Activated CD4-positive, alpha-beta T cell treated with anti-CD3 and anti-CD28 coated beads, Interleukin-2, amount 10 ng/mL, durations not matched to agents 7 days and 5 days (primary cell): ENCODE measurements at places on chromosomes 5 and 9.

DNA sequence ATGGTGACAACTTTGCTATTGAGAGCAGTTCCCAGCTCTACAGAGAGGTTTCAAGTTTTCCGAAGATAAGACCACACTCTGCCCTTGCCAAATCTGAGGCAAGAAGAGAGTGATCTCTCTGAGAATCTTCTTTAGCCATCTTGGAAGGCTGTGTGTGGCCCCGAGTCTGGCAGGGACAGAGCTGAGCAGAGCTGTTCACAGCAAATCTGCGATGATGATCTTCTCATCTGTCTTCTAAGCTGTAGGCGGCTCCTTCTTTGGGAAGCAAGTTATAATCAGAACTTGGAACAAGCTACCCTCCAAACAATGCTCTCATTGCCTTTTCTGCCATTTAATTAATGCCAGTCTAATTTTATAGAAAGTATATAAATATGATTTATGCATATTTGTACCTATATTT is 379.0 kb upstream of the MEF2C start:
- no peak for DNase-seq

DNA sequence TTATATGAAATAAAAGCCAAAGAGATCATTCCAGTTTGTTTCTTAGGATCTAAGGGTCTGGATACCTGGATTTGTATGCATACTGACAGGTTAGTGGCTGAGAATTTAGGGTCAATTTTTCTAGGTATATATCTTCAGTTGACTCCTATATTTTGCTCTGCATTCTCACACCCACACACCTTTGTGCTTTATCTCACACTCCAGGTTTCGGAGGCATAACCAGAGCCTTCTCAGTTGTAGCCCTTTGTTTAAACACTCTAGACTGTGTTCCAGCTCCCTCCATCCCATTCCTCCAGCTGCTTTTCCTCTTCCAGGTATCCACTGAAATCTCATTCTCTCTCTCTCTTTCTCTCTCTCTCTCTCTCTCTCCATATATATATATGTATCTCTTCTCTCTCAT is 10.6 kb upstream of the MOCS2 start:
- DNase-seq: no peak

GRCh38 chr9:3464033-3464638 is 61.7 kb downstream of the RFX3 start:
- no peak for DNase-seq

GRCh38 chr9:2838371-2839000 is 5.4 kb downstream of the PUM3 start:
- DNase-seq: no peak

DNA sequence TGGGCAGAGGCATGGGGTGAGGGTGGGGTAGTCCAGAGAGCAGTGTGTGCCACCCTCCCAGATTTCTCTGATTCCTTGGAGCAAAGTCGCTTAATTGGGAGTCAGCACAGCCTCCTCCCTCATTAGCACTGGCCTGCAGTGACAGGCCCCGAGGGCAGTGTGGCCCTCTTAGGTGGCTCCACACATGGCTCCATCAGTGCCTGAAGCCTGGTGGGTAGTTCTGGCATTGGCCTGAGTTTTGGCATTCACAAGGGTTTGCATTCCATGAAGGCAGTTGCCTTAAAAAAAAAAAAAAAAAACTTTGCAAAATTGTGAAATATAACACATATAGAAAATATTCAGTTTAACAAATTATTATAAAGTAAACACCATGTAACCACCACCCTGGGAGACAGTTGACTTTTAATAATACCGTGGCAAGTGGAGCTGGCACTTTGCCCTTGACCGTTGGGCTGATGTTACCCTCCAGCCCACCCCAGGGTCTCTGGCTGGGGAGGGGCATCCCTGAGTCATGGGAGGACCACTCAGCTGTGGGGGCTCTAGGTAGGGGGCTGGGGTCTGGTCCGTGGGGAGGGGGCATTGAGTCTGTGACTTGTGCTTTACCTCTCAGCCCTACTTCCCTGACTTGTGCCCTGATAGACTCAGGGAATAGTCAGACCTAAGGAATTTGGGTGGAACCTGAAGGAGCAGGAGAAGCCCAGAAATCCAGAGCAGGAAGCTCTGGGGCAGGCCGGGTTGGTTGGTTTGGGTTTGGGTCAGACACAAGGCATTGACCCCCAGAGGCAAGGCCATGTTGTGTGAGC is 51.3 kb upstream of the PITX1 start:
- DNase-seq: no peak

DNA sequence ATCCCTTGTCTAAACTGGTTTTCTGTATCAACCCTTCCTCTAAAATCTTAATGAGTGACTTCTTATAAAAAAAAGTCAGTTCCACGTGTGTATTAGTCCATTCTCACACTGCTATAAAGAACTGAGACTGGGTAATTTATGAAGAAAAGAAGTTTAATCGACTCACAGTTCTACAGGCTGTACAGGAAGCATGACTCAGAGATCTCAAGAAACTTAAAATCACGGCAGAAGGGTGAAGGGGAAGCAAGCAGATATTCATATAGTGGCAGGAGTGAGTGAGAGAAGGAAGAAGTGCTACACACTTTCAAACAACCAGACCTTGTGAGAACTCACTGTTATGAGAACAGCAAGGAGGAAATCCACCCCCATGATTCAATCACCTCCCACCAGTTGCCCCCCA is 307.8 kb upstream of the ARRDC3 start:
- DNase-seq: no peak

GRCh38 chr5:170638051-170638450 is 134.2 kb downstream of the KCNIP1 start:
- no peak for DNase-seq

- DNase-seq: no peak
Observed at GRCh38 chr9:7936163-7936562, 136.6 kb upstream of the DMAC1 start.

- DNase-seq: no peak
Observed at GRCh38 chr5:35026941-35027340, 20.8 kb downstream of the AGXT2 start.

- DNase-seq: no peak
Observed at GRCh38 chr9:94875300-94876020, 149.0 kb downstream of the AOPEP start.

DNA sequence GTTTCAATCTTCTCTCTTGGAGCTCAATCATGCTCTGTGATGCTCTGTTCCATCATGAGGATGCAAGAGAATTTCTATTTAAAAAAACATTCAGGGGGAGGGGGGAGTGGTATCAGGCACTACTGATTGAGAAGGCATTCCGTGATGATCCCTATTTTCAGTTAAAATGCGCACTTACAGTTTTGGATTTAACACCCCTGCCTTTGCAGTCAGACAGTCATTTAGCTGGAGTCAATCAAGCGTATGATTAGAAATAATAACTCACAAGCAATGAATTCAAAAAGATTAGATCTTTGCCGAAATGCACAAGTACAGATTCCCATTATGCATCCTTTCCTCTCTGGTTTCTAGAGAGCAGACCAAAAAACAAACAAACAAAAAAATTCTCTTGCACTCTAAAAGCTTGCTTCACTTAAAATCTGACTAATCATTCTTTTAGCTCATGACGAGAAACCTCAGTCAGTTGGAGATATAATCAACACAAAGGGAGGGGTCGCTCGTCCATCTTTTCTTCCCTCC is 55.4 kb downstream of the EFNA5 start:
- no peak for DNase-seq
